K562 (cell line): ENCODE measurements at places on chromosomes 12 and 14.

DNA sequence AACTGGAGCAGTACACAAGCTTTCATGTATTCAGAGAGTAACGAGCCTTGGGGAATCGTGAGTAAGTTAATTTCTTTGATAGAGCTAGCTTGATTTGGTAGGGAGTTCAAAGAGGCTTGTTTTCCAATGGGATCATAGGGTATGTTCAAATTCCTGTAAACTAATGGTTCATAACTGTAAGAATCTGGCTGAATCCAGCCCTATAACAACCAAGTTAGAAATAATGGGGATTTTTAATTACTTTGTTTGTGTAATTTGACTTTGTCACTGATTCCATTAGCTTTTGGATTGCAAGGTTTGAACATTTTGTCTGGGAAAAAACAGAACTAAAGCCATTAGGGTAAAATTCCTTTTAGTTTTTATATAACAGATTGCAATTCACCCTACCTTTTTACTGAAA is 94.0 kb downstream of the WNK1 start:
- DNase-seq, result no peak

DNA sequence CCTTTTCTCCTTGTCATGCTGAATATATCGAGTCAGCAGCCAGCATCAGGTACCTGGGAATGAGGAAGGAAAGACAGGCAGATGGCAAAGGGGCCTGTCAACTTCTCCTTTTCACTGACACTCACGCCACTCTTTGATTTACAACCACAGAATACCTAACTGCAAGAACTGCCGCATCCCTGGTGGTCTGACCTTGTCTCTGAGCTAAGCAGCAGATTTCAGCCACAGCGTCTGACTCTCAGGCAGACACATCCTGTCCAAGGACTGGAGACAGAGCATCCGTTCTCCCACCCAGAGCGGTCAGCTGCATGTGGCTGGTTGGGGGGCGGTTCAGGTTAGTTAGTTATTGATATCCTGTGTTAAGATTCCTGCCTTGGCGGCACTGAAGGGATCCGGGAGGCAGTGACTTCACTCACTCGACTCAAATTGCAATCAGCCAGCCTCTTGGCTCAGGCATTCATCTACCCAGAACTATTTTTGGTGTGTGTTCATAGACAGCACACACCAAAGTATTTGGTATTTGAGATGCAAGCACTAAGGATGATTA is 11.2 kb upstream of the MAP1LC3B2 start:
- no peak for DNase-seq

- DNase-seq, result no peak
These were observed 38.7 kb downstream of the TUNAR start for GRCh38 chr14:95915330-95915729.

- no peak for DNase-seq
These were observed 1.1 kb upstream of the YY1 start for GRCh38 chr14:100237735-100238418.

DNA sequence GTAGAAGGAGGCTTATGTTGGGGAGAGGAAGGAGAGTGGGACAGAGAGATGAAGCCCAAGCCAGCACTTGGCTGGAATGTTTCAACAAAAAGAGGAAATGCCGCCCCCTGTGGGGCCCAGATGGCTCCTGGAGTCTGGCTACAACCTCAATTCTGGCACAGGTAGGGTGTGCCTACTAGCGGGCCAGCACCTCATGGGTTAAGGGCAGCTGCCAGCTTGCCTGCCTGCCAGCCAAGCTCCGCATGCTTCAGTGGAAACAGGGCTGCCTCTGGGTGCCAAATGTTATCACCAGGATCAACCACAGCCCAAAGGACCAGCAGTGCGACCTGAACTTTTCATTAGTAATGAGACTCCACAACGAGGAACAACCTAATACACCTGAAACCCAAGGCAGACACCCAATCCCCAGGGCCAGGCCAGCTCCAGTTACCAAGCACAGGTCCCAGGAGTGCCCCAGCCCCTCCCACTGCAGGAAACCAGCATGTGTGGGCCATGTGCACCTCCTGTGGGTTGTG is 11.3 kb downstream of the RAB15 start:
- no peak for DNase-seq
